ENCODE measurements at places on chromosomes 6 and 20.

- DNase-seq: no peak
Measured at GRCh38 chr6:108969776-108970175, 121.6 kb downstream of the ARMC2 start.

GRCh38 chr6:132456700-132457143, 55.4 kb upstream of the MOXD1 start:
- peak; percentile 56 for DNase-seq

GRCh38 chr6:2353412-2354137, 108.2 kb upstream of the GMDS start:
- DNase-seq: peak; percentile 85

DNA sequence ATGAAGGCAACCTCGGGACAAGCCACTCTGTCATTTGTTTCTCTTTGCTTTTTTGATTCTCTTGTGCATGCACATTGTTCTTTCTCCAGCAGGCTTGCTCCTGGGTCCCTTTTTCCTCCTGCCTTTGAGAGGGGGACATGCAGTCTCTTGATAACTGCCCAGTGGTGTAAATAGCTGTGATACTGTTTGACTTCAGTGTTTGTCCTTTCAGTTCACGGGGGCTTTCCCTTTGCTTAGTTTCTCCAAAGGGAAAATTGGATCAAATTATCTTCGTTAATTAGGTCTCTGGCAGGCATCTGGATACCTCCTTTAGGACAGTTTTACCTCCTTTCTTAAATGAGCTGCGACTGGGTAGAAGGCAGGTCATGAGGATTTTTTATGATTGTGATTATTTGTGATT, 41.5 kb downstream of the RALGAPB start:
- DNase-seq: no peak

DNA sequence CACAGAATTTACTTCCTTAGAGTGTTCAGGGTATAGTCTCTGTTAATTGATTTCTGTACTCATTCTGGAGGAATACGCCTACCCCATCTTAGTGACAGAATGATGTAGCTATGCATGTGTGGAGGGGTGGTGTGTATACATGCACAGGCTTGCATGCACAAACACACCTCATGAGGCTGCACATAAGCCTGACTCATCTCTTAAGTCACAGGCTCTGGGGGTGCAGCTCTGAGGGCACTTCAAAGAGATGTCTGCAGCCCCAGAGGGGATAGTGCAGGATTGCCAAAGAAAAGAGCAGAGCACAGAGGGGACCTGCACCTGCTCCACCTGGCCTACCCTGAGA, 24.6 kb downstream of the TBX18 start:
- DNase-seq: no peak

Measured in right hindlimb (tissue), 1 donor.